ENCODE measurements at places on chromosomes 12 and 14.

- DNase-seq: no peak
Measured at GRCh38 chr14:74517731-74518130, 24.2 kb downstream of the ISCA2 start.

DNA sequence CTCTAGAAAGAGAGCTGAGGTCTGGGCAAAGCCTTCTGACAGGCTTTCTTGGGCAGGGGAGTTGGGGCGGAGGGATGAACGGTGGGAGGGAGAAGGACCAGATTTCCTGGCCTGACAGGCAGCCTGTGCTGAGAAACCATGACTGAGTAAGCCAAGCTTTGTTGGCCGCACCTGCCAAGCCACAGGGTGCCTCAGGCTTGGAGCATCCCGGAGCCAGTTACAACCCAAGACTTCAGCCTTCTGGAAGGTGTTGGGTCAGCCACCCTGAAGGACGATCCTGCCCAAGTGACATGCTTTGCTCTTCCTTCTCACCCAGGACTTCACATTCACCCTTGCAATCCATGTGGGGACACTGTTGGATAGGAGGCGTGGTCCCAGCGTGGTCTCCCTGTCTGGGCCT lies 21.0 kb upstream of the AQP2 start:
- DNase-seq: no peak

DNA sequence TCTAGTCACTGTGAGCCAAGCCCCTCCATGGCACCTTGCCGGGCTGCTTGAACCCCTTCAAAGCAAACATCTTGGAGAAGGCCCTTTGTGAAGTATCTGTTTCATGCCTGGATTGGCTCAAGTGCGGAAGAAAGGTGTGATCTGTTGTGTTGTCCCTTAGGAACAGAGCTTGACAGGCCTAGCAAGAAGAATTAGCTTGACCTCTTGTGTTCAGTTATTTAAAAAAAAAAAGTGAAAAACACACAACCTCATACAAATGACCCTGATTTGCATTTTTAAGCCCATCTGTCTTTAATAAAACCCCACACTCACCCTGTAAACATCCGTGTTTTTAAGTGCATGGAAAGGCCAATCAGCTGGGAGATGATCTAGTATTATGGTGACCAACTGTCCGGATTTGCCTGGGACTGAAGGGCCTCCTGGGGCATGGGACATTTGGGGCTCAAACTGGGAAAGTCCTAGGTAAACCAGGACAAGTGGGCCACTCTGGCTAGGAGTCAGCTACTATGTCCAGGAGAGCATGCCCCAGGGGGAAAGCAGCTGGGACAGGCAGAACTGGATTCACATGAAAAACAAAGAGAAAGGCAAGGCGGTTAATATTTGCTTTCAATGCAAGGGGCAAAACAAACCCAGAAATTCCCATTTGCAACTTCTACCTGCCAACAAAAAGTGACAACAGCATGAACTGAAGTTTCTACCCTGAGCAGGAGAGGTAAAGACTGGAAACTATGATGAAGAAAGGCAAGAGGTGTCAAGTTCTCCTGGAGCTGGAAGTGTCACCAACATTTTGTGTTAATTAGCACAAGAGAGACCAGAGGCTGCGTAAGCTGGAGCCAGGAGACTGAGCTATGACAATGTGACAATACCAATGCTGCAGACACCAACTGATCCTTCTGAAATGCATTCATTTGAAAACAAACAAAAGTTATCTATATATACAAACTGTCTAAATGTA lies 78.6 kb downstream of the CLMN start:
- no peak for DNase-seq

GRCh38 chr12:480831-481816 lies 21.4 kb downstream of the B4GALNT3 start:
- no peak for DNase-seq

DNA sequence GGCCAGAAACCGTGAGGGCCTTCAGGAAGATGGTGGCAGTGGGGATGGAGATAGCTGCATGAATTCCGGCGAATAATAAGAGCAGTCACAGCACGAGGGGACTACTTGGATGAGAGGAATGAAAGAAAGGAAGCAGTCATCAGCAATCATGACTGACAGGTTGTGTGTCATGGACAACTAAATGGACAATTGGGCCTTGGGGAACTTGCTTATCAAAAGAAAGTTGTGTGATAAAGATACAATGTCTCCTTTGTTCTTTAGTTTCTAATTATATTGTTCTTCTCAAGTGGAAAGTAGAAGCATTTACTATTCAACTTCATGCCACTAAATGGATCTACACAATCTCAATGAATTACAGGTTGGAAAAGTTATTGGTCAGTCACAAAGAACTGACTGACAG lies 130.5 kb downstream of the TMTC1 start:
- DNase-seq: no peak

- DNase-seq: no peak
Measured at GRCh38 chr12:13537623-13538022, 341.1 kb downstream of the EMP1 start.

GRCh38 chr12:88726806-88727720 lies 146.8 kb upstream of the KITLG start:
- no peak for DNase-seq

GRCh38 chr12:10896854-10897253 lies 12.5 kb downstream of the TAS2R13 start:
- DNase-seq: no peak

- DNase-seq: no peak
Measured at GRCh38 chr12:442235-442884, 17.4 kb upstream of the B4GALNT3 start.

- DNase-seq: no peak
Measured at GRCh38 chr14:39680777-39681176, 248.5 kb upstream of the FBXO33 start.

GRCh38 chr12:129610601-129611120 lies 293.2 kb downstream of the TMEM132D start:
- no peak for DNase-seq

GRCh38 chr14:22850944-22851764 lies 14.8 kb downstream of the MMP14 start:
- no peak for DNase-seq

All from activated CD8-positive, alpha-beta memory T cell treated with anti-CD3 and anti-CD28 coated beads for 1 hour (primary cell).